ENCODE measurements at places on chromosomes 5 and 9.

DNA sequence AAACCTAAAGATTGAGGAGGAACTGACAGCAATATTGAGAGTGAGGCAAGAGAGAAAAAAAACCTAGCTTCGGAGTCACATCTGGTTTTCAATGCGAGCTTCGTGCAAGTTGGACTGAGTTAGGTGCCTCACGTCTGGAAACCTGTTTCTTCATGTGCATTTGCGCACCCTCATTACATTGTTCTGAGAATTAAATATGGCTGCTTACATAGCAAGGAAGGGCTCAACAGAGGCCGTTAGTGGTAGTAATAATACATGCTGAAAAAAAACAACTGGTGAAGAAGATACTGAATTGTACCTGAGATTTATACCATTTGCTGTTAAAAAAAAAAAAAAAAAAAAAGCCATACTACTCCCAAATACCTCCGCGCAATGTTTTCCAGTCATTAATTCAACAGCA lies 18.6 kb downstream of the DNAJA1 start:
- DNase-seq: no peak

GRCh38 chr5:117863586-117864296 lies 1124.6 kb downstream of the DTWD2 start:
- DNase-seq: no peak

DNA sequence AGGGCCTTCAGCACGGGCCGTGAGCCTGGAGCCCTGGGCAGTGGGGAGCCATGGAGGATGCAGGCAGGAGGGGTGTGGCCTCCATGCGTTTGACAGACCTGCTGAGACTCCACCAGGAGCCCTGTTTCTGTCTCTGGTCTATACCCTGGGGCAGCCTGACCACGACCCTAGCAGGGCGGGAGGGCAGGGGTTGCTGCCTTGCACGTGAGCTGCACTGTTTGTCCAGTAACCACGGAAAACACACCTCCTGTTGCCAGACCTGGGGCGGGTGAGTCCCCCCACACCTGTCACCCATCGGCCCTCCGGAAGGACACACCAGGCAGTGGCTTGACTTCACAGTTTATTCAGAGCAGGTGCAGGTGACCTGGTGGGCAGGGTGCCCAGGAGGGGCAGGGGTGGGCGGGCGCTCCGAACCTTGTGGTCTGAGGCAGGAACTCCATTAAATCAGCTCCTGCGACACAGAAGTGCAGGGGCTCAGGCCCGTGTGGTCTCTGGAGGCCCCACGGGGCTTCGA lies 3.9 kb downstream of the LCN8 start:
- no peak for DNase-seq

- DNase-seq: no peak
These were observed 125.0 kb downstream of the EPB41L4A start for GRCh38 chr5:112294126-112294525.
